Spinal cord (tissue), 10 donors: ENCODE measurements at places on chromosomes 7 and 10.

DNA sequence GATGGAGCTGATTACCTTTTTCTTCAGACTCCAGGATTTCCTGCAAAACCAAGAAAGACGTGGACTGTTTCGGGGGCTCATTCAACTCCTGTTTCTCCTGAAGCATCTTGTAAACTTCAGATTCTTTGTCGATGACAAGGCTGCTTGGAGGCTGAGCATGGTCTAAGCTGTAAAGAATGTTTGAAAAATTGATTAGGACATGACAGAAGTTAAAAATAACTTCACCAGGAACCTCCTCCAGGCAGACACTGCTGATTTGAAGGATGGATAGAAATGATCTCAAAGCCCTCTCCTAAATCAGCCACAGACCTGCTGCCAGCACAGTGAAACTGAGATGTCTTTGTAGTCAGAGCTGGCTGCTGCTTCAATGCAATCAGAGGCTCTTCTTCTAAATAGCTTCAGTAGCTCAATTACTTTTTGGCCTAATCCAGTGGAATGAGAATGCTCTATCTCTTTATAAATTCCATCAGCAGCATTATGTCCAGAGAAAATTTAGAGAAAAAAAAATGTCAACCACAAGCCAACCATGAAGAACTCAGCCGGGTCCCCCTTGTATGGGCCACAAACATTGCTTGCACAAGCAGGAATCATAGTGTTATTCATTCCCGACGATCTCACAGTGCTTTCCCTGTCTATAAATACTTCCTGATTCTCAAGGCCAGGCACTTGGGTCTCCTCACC, 43.5 kb downstream of the PDLIM1 start:
- DNase-seq = no peak

GRCh38 chr10:48501226-48501625, 103.6 kb downstream of the ARHGAP22 start:
- no peak for DNase-seq

GRCh38 chr7:14073988-14074387, 84.5 kb upstream of the ETV1 start:
- no peak for DNase-seq

DNA sequence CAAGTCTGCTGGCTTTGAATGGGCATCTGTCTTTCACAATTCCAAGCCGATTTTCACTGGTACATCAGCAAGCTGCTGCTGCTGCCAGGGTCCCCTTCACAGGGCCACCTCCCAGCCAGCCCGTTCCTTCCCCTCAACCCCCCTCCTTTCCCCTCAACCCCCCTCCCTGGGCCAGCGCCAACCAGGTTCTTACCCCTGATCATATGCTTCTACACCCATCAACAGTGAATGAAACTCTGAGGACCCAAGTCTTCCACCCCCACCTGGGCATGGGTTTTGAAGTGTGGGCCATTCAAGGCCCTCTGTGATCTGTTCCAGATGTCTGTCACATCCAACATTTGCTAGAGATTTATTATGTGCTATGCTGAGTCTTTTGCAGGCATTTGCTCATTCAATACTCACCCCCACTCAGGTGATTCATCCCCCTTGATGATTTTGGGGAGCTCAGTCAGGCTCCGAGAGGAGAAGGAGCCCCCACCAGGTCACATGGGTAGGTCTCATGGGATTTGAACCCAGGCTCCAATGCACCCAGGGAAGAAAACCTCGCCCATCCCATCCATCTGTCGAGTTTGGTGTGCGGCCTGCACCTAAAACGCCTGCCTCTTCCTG, 52.7 kb upstream of the FOXK1 start:
- DNase-seq = no peak

DNA sequence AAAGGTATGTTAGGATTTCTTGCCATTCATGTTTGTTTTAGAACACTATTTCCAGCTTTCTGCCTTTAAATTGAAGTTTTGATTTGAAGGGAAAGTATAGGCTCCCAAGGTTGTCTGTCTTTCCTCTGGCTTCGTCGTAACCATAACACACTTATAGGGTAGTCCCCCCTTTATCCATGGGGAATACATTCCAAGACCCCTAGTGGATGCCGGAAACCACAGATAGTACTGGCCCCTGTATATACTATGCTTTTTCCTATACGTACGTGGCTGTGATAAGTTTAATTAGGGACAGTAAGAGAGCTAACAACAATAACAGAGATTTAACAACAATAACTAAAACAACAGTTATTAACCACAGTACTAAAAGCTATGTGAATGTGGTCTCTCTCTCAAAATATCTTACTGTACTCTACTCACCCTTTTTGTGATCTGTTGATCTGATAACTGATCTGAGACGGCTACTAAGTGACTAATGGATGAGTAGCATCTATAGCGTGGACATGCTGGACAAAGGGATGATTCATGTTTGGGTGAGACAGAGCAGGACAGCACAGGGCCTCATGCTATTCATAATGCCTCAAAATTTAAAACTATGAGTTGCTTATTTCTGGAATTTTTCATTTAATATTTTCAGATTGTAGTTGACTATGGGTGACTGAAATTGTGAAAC, 273.1 kb downstream of the AUTS2 start:
- no peak for DNase-seq

- no peak for DNase-seq
Observed at GRCh38 chr10:118873091-118873737, 118.4 kb upstream of the CACUL1 start.

DNA sequence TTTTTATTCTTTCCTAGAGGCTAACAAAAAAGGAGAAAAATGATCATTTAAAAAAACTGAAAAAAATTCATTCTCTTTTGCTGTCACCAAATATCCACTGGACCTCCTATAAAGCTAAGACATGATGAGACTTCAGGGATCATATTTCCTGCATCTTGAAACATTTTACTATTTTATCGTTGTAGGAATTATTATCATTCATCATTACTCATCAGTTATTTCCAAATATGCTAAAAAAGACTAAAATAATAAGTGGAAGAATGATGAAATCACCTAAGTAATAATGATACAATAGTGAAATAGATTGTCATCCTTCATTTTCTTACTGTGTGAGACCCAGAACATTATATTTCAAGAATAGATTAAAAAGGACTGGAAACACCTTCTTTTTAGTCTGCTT, 28.3 kb downstream of the TAF3 start:
- DNase-seq = no peak

DNA sequence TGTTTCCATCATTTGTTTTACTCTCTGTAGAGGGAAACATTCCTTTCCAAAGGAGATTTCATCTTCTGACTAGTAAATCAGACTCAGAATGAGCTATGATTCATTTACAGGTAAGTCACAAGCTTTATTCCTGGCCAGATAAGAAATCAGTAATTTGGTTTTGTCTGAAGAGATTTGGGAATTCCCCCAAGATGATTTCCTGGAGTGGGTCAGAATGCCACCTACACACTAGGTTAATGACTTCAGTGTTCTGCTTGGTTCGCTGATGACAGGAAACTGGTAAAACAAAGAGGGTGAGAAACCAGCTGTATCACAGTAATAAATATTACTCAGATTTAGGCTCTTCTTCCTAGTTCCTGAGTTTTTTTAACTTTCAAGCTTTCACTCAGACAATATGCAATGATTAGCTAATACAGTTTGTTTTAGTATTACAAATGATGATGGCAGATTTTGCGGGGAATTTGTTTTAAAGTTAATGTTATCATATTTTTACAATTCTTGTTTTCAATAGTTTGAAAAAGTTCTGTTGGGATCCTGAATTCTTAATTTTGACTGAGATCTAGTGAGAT, 8.3 kb upstream of the ASZ1 start:
- DNase-seq = no peak

- no peak for DNase-seq
Observed at GRCh38 chr10:37667736-37668135, 189.7 kb downstream of the ZNF248 start.

DNA sequence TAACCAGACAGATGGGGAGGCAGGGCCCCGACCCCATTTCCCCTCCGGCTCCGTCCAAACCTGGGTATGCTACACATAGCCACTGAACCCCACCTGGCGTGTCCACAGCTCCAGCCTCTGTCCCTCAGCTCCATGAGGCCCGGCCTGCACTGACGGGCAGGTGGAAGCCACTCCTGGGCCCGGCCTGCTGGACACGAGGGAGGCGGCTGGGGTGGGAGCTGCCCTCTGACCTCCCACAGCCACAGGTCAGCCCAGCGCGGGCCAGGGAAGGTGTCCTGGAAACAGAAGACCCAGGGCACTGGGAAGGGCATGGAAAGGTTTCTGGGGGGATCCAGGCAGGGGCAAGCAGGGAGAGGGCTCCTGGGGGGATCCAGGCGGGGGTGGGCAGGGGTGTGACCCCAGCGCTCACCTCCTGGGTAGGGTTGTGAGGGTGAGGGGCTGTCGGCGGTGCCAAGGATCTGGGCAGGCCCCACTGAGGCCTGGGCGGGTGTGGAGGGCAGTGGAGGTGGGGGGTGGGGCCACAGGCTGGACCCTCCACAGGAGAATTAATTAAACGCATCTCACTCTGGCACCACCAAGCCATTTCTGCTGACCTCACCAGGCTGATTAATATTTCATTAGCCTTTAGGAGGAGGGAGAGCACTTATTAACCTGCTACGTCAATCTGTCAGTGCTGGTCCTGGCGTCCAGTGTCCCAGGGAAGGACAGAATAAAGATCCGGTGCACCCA, 108.9 kb downstream of the UNCX start:
- no peak for DNase-seq

- no peak for DNase-seq
Observed at GRCh38 chr10:61397175-61397986, 55.8 kb downstream of the TMEM26 start.

DNA sequence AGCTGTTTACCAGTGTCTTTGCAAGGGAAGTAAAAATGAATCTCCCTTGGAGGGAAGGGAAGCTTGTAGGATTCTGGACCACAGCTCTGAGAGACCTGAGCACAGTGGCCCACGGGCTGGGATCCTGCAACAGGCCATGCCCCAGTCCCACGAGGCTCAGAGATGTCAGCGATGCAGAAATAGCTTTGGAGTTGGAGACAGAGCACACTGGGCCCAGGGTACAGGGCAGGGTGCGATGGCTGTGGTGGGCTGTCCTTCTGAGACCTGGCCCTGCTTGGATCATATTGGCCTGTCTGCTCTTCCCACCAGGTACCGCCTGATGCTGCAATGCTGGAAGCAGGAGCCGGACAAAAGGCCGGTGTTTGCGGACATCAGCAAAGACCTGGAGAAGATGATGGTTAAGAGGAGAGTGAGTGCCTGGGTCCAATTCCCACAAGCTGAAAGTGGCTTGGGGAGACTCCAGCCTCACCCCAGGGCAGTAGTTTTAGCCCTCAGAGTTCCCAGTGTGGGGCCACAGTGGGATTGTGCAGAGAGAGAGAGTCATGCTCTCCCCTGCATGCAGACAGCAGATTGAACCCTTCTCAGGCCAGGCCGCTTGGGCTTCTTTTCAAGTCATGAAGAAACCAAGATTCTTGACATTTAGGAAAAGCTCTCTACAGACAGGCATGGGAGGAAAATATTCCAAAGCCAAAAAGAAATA, 13.5 kb upstream of the CSGALNACT2 start:
- DNase-seq = no peak

GRCh38 chr7:92824450-92824849, 11.9 kb downstream of the CDK6 start:
- DNase-seq = no peak

GRCh38 chr7:159091041-159091440, 53.6 kb downstream of the VIPR2 start:
- DNase-seq = no peak

DNA sequence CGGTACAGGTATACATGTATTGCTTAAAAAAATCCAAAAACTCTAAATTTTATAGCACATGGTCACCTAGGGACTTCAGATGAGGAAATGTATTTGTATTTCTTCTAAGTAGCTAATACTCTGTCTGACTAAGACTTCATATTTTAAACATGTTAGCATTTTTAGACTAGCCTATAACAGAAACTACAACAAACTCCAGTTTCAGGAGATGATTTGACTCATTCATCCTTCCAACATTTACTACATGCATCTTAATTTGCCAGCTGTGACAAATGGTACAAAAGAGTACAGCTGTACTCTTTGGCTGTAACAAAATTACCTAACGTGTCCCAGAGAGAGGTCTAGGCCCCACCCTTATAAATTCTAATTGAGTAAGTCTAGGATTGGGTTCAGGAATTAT, 22.2 kb downstream of the TMEM209 start:
- no peak for DNase-seq

- DNase-seq = no peak
Observed at GRCh38 chr7:108461840-108462239, 5.6 kb upstream of the NRCAM start.

DNA sequence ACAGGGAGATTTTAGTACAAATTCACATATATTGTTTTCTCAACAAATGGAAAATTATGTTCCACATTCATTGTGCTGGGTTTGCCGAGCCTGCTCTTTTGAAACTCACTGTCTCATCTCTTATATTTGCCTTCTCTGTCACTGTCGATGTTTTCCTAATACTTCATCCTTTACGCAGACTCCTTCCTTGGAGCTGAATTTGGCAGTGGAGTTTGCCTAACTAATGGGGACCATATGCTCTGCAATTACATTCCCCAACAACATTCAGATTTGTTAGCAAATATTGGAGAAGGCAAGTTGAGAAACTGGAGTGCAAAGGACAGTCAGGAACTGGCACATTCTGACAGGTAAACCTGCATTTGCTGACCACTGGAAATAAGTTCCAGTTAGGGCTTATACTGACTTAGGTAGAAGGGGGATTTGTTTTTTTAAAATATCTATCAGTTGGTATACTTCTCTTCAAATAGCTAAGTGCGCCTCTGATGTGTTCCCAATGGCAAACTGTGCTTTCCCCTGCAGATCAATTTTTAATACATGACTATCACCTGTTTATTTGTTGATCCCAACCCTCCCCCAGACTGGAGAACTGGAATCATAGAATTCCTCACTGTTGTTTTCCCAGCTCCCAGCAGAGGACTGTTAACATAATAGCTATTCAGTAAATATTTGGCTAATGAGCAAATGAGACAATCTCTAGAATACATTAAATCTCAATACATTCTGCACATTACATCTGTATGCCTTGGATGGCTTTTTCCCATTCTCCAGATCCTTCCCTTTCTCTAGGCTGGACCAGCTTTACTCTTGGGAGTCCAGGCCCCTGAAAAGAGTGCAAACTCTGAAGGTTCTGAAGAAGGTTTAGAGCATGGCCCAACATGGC, 769.3 kb downstream of the KCNMA1 start:
- no peak for DNase-seq

DNA sequence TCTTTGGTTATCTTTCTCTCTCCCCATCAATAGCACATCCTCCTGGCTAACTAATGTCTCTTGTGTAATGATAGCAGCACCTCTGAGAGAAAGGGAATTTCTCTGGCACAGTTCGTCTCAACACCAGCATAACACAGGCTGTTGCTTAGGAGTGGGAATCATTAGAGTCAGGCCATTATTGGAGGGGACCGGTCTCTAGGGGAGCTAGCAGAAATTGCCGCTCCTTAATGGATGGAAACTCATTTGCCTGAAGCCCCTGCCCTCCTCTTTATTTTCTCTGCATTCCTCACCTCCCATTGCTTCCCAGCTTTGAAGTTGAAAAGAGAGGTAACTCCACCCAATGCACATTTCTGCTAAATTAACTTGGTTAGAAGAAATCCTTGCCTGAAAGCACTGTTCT, 11.9 kb downstream of the LRRC4 start:
- DNase-seq = no peak

- no peak for DNase-seq
Observed at GRCh38 chr10:86770412-86770960, 14.1 kb downstream of the BMPR1A start.

GRCh38 chr7:92723943-92724342, 112.4 kb downstream of the CDK6 start:
- no peak for DNase-seq

- no peak for DNase-seq
Observed at GRCh38 chr7:17166824-17167379, 131.6 kb upstream of the AHR start.

- DNase-seq = no peak
Observed at GRCh38 chr10:74377476-74377875, 226.5 kb downstream of the ADK start.

- no peak for DNase-seq
Observed at GRCh38 chr7:44891791-44892190, 6.5 kb upstream of the PURB start.
